ENCODE measurements at places on chromosomes 5 and 9.
A peak's percentile ranks its signal among the peaks of the same experiment; 100 is the strongest.

DNA sequence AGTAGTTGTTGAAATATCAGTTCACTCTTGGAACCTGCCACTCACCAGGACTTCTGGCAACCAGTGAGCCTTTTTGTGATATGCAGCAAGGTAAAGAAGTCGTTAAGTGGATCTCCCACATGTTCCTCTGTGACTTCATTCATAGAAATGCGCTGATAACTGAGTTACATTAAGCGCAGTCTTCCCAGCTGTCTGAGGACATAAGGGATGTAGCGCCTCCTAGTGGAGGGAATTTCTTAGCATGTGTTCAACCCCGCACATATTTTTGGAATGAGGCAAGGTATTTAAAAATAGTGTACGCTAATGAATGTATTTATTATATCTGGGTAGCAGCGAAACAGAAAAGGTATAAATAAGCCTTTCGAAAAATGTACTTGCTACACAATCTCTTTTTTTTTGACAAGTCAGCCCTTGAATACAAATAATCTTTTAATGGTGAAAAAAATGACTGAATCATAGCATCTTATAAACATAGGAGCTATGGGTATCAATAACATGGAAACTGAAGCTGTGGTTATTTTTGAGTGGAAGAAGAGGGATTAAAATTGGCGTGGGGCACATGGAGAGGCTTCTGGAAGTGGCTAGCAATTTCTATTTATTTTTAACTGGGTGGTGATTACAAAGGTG lies 38.0 kb downstream of the PALM2AKAP2 start:
- H3K4me1 ChIP-seq = peaks cover 9% of the 10 kb centered on the region
- peak; percentile 97 for DNase-seq
- H3K36me3 ChIP-seq = no peaks in the 10 kb centered on the region

DNA sequence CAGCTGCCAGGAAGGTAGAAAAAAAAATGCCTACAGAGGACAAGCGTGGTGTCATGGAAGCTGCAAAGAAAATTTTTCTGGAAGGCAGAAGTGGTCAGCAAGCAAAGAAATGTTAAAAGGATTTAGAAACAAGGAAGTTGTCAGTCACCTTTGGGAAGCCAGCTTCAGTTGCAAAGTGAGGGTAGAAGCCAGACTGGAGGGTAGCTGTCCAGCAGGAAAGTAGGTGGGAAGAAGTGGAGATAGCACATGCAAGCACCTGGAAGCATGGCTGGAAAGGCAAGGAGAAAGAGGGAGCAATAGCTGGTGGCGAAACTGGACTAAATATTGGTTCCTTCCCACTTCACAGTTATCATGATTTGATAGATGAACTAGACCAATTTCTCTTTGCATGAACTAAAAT lies 54.3 kb downstream of the ADRB2 start:
- H3K27me3 ChIP-seq = peaks cover 4% of the 10 kb centered on the region
- H3K4me3 ChIP-seq = no peak overlapping the region
- no peaks in the 10 kb centered on the region for H3K36me3 ChIP-seq
- no peaks in the 10 kb centered on the region for H3K4me1 ChIP-seq

GRCh38 chr9:137825324-137825989 lies 52.1 kb upstream of the CACNA1B start:
- H3K27me3 ChIP-seq = no peaks in the 10 kb centered on the region
- DNase-seq = no peak
- no peak overlapping the region for H3K27ac ChIP-seq
- H3K4me3 ChIP-seq = no peak overlapping the region

GRCh38 chr5:122492675-122493074 lies 180.6 kb downstream of the SNCAIP start:
- no peak overlapping the region for H3K27ac ChIP-seq
- no peaks in the 10 kb centered on the region for H3K4me1 ChIP-seq
- no peaks in the 10 kb centered on the region for H3K27me3 ChIP-seq
- H3K36me3 ChIP-seq = no peaks in the 10 kb centered on the region
- peak; percentile 25 for DNase-seq

- H3K27ac ChIP-seq = no peak overlapping the region
- H3K27me3 ChIP-seq = peaks cover 9% of the 10 kb centered on the region
- peak; percentile 41 for DNase-seq
- H3K36me3 ChIP-seq = no peaks in the 10 kb centered on the region
Measured at GRCh38 chr5:61966997-61967396, 339.0 kb upstream of the KIF2A start.

GRCh38 chr9:78973907-78974306 lies 597.9 kb upstream of the TLE4 start:
- no peaks in the 10 kb centered on the region for H3K36me3 ChIP-seq
- no peak overlapping the region for H3K27ac ChIP-seq
- peak; percentile 6 for DNase-seq

DNA sequence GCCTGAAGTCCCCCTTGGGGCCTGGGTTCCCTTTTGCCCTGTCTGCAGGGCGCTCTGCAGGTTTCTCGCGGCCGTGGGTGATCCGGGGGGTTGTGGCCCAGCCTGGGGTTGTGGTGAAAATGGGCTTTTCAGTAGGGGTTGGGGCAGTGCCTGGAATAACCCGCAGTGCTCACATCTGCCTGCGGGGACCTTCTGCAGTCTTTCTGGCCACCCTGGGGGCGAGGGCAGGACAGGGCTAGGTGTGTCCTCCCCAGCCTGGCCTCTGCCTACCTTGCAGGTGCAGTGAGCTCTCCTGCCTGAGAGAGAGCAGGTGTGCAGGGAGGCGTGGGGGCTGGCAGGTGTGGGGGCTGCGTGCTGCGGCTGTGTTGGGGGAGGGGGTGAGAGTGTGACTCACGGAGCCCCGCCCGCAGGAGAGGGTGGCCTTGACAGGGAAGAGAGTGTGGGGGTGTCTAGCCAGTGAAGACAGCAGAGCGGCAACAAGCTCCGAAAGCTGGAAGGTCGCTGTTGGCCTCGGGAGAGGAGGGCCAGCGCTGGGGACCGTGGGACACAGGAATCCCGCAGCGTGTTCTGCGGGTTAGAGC lies 131.4 kb downstream of the MRPL36 start:
- H3K27ac ChIP-seq = no peak overlapping the region
- H3K36me3 ChIP-seq = no peaks in the 10 kb centered on the region
- H3K27me3 ChIP-seq = peaks cover 64% of the 10 kb centered on the region
- peaks cover 5% of the 10 kb centered on the region for H3K4me1 ChIP-seq

GRCh38 chr9:122192914-122193525 lies 33.3 kb downstream of the MORN5 start:
- no peaks in the 10 kb centered on the region for H3K36me3 ChIP-seq
- peaks cover 18% of the 10 kb centered on the region for H3K27me3 ChIP-seq
- H3K4me1 ChIP-seq = peaks cover 1% of the 10 kb centered on the region
- no peak for DNase-seq

- no peaks in the 10 kb centered on the region for H3K4me1 ChIP-seq
- no peak overlapping the region for H3K27ac ChIP-seq
- no peaks in the 10 kb centered on the region for H3K36me3 ChIP-seq
- H3K4me3 ChIP-seq = no peak overlapping the region
- peak; percentile 49 for DNase-seq
- H3K27me3 ChIP-seq = no peaks in the 10 kb centered on the region
Measured at GRCh38 chr5:106380736-106381135, 1290.0 kb downstream of the EFNA5 start.

DNA sequence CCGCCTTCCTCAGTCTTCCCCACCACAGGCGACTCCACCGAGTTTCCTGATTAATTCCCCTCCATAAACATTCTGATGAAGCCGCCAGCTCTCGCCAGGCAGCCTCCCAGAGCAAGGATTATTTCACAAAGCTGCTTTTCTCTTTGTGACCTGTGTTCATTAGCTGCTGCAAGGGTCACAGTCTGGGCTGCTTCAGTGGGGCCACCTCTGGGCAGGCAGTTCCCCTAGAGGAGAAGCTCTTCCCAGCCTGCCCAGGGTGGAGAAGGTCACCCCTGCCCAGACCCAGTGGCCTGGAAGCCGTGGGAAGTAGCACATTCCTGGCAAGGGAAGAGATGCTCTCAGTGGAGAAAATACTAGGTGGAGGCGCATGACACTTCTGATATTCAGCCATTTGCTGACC lies 58.4 kb upstream of the RAPGEF1 start:
- no peaks in the 10 kb centered on the region for H3K4me1 ChIP-seq
- H3K27ac ChIP-seq = no peak overlapping the region
- DNase-seq = no peak

GRCh38 chr5:19546521-19546920 lies 441.5 kb downstream of the CDH18 start:
- no peak for DNase-seq
- H3K4me1 ChIP-seq = no peaks in the 10 kb centered on the region
- H3K27ac ChIP-seq = no peak overlapping the region
- H3K27me3 ChIP-seq = no peaks in the 10 kb centered on the region

DNA sequence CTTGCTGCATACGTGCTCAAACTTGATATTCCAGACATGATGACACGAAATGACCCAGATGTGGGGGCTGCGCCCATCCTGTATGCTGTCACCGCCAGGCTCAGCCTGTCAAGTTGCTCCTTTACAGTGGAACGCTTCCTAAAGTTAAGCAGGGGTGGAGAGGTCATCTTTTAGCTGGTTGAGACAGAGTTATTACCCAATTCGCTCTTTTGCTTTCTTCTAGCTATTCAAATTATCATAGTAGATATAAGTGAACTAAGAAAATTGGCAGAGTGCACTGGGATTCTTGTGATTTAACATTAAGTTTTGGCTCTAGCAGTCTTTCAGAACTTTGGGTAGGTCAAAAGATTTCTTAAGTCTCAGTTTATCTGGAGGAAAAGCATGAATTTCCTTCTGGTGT lies 69.8 kb upstream of the BASP1 start:
- H3K4me3 ChIP-seq = no peak overlapping the region
- no peak overlapping the region for H3K27ac ChIP-seq
- no peaks in the 10 kb centered on the region for H3K27me3 ChIP-seq

DNA sequence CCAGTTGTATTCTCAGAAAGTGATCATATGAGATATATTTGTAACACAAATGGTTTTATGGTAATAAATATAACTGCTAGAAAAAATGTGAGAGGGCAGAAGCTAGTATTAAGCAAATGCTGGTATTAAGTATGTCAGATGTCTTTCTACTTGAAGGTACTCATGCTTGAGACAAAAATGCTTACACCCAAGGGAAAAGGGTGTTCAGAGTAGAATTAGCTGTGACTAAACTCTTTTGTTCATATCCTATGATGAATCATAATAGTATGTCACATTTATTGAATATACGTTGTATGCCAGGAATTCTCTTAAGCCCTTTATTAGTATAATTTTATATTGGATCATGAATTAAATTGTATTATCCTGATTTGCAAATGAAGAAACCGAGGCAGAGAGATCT lies 2.2 kb downstream of the ADGRV1 start:
- no peaks in the 10 kb centered on the region for H3K36me3 ChIP-seq
- no peak overlapping the region for H3K27ac ChIP-seq
- H3K4me1 ChIP-seq = peaks cover 8% of the 10 kb centered on the region
- no peak overlapping the region for H3K4me3 ChIP-seq
- peaks cover 39% of the 10 kb centered on the region for H3K27me3 ChIP-seq

DNA sequence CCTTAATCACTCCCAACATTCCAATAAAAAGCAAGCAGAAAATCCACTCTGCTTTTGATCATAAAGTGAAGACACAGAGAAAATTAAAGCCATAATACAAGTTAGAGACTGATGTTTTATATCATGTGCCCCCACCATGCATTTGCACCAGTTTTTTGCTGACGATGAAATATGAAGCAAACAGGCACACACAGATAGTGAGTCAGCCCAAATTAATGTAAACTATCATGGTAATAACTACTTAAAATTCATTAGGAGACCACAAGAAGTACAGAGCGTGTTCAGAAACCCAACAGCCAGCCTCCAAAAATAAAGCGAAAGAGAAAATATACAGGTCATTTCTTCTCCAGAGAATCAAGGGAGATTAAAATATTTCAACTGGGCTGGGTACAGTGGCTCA lies 46.4 kb upstream of the KDM4C start:
- H3K4me3 ChIP-seq = no peak overlapping the region
- H3K36me3 ChIP-seq = no peaks in the 10 kb centered on the region
- H3K27ac ChIP-seq = no peak overlapping the region
- H3K4me1 ChIP-seq = no peaks in the 10 kb centered on the region
- DNase-seq = peak; percentile 27
- H3K27me3 ChIP-seq = no peaks in the 10 kb centered on the region

GRCh38 chr5:126178521-126178920 lies 244.7 kb upstream of the GRAMD2B start:
- no peak overlapping the region for H3K27ac ChIP-seq
- no peak overlapping the region for H3K4me3 ChIP-seq
- H3K27me3 ChIP-seq = no peaks in the 10 kb centered on the region
- no peaks in the 10 kb centered on the region for H3K36me3 ChIP-seq
- no peaks in the 10 kb centered on the region for H3K4me1 ChIP-seq

DNA sequence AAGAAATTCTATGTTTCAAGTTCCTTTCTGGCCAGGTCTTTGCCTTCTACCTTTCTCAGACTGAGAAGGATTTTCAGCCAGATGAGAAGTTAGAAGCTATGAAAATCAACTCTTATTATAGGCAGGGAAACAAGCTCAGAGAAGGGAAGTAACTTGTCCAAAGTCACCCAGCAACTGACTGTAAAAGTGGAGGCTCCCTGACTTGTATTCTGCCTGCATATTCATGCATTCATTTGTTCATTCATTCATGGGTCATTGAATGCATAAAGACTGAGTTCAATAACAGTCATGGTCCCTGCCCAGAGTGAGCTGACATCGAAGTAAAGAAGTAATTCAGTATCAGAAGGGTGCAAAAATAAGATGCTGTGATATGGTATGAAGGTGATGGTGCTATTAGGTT lies 239.6 kb downstream of the PAPPA start:
- H3K4me1 ChIP-seq = peaks cover 8% of the 10 kb centered on the region
- no peak overlapping the region for H3K4me3 ChIP-seq
- peaks cover 13% of the 10 kb centered on the region for H3K36me3 ChIP-seq
- DNase-seq = no peak

GRCh38 chr9:2664174-2665065 lies 42.8 kb downstream of the VLDLR start:
- no peaks in the 10 kb centered on the region for H3K27me3 ChIP-seq
- H3K4me3 ChIP-seq = no peak overlapping the region
- H3K27ac ChIP-seq = no peak overlapping the region
- H3K36me3 ChIP-seq = no peaks in the 10 kb centered on the region

GRCh38 chr9:129640871-129641749 lies 841 bp downstream of the ASB6 start:
- peak; percentile 17 for DNase-seq
- H3K4me3 ChIP-seq = peak overlapping the region; percentile 94
- H3K4me1 ChIP-seq = peaks cover 22% of the 10 kb centered on the region

DNA sequence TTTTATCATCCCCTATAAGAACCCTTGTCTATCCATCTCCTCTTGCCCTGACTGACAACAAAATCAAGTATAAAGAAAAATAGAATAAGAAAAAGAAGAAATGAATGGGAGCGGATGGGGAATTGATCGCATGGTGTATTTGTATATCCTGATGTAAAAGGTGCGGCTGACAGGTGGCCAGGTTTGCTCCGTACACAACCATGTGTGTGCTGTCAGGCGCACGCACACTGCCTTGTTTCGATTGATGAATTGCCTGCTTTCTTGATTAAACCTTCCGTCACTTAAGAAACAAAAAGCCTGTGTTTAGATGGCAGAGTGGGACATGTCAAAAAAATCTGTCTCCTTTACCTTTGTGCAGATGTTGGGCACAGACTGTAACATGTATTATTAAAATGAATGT lies 102.6 kb downstream of the MVB12B start:
- no peak overlapping the region for H3K27ac ChIP-seq
- peaks cover 4% of the 10 kb centered on the region for H3K36me3 ChIP-seq
- no peak overlapping the region for H3K4me3 ChIP-seq
- H3K27me3 ChIP-seq = no peaks in the 10 kb centered on the region
- peaks cover 2% of the 10 kb centered on the region for H3K4me1 ChIP-seq

GRCh38 chr9:104993291-104993963 lies 65.5 kb upstream of the ABCA1 start:
- H3K36me3 ChIP-seq = no peaks in the 10 kb centered on the region
- H3K27ac ChIP-seq = peak overlapping the region; percentile 65
- peak overlapping the region; percentile 86 for H3K4me3 ChIP-seq
- DNase-seq = peak; percentile 96

- H3K36me3 ChIP-seq = peaks cover 40% of the 10 kb centered on the region
- no peak overlapping the region for H3K4me3 ChIP-seq
- DNase-seq = no peak
- H3K27ac ChIP-seq = no peak overlapping the region
- no peaks in the 10 kb centered on the region for H3K27me3 ChIP-seq
Measured at GRCh38 chr5:169116961-169117461, 183.9 kb downstream of the SLIT3 start.

Data from mesenchymal stem cell (in vitro differentiated cells and primary cell).